ENCODE measurements at places on chromosomes 4 and X. TPM values are rescaled to one million over a fixed set of nuclear protein-coding genes. Genes with fewer than 3 reads are reported as not detected.

SLITRK2 gene
- not detected for total RNA-seq

PABPC1L2A gene
- total RNA-seq: not detected

ARMCX1 gene
- total RNA-seq: 37.1 TPM

RAB9B gene
- 1.7 TPM for total RNA-seq

GAGE12J gene
- not detected for total RNA-seq

SLC10A3 gene
- total RNA-seq: 36.1 TPM

IL3RA gene
- total RNA-seq: 2.8 TPM

PLS3 gene
- 75.9 TPM for total RNA-seq

MAGEE1 gene
- 2.1 TPM for total RNA-seq

PARM1 gene
- 1.8 TPM for total RNA-seq

XIAP gene
- total RNA-seq: 25.1 TPM

DCAF8L1 gene
- not detected for total RNA-seq

NPY2R gene
- 0.19 TPM for total RNA-seq

ATP8A1 gene
- 2.1 TPM for total RNA-seq

SUPT20HL1 gene
- total RNA-seq: not detected

PNPLA4 gene
- 22.0 TPM for total RNA-seq

ZMYM3 gene
- 11.9 TPM for total RNA-seq

ENOPH1 gene
- 24.3 TPM for total RNA-seq

GPR34 gene
- total RNA-seq: not detected

SEPTIN6 gene
- total RNA-seq: 9.5 TPM

BTC gene
- not detected for total RNA-seq

SPANXD gene
- not detected for total RNA-seq

ADAMTS3 gene
- 2.9 TPM for total RNA-seq

MID2 gene
- 15.0 TPM for total RNA-seq

TRIM61 gene
- 1.6 TPM for total RNA-seq

TEX13C gene
- not detected for total RNA-seq

LANCL3 gene
- total RNA-seq: 0.93 TPM

SH3D19 gene
- total RNA-seq: 265 TPM

NSUN7 gene
- total RNA-seq: not detected

CDX4 gene
- total RNA-seq: not detected

ELF4 gene
- total RNA-seq: 7.7 TPM
